Activated T-cell treated with anti-CD3 and anti-CD28 coated beads for 48 hours (primary cell): ENCODE measurements at places on chromosomes 4 and X.

DNA sequence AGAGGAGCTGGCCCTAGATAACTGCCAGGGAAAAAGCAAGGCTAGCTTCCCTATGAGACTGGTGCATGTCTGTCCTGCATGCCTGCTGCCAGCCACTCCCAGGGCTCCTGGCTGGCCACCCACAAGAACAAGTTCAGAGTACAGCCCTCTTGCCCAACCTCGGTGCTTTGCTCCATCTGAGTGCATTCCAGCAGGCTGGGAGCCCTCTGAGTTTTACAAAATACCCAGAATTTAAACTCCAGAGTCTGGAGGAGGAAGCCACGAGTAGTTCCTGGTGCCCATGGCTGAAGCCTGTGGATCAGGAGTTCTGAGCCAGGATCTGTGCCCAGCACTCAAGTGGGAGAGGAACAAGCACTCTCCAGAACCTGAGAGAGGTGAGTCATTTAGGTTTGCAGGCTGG, 111.6 kb downstream of the MAGEE2 start:
- DNase-seq = no peak

DNA sequence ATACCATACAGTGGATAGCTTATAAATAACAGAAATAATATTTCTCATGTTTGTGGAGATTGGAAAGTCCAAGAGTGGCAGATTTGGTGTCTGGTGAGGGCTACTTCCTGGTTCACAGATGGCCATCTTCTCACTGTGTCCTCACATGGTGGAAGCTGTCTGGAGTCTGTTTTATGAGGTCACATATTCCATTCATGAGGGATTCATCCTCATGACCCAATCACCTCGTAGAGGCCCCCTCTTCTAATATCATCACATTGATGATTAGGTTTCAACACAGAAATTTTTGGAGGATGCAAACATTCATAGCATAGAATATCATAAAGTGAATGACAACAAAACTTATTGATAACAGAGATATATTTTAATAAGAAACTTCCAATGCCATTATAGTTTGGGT, 568.0 kb downstream of the STIM2 start:
- DNase-seq = no peak

DNA sequence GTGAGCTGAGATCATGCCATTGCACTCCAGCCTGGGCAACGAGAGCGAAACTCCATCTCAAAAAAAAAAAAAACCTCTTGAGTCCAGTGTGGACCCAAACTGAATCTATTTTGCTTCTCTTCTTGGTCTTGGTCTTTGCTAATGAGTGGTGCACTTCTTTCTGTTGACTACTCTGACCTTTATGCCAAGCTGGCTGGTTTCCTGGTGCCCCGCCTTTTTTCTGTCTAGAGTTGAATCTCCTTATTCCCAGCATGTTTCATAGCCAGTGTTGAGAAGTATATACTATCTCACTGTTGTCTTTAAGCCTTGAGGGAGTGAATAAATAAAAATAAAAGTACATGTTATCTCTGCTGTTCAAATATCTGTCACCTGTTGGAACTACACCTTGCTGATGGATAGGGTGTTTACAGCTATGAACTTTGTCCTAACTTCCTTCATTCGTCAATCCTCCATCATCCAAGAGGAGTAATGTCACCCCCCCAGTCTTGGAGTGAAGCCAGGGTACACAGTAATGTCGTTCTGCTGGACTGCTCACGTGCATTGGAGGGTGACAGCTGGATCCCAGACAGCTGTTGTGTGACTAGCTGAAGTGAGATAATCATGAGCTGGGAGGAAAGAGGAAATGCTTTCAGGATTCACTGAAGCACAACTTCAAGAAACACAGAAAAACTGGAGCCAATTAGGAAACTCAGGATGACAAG, 99.3 kb upstream of the PRKG2 start:
- DNase-seq = no peak

- no peak for DNase-seq
Observed at GRCh38 chr4:158282252-158282651, 72.0 kb downstream of the TMEM144 start.
